ENCODE measurements at places on chromosomes 11 and 22.
A peak's percentile ranks its signal among the peaks of the same experiment; 100 is the strongest.

GRCh38 chr11:105907319-105907718 lies 114.7 kb downstream of the MSANTD4 start:
- no peak for DNase-seq

GRCh38 chr11:45852712-45853101 lies 5.4 kb downstream of the CRY2 start:
- no peak for DNase-seq

- DNase-seq, result no peak
These were observed 4.5 kb downstream of the P2RX3 start for GRCh38 chr11:57342702-57343101.

DNA sequence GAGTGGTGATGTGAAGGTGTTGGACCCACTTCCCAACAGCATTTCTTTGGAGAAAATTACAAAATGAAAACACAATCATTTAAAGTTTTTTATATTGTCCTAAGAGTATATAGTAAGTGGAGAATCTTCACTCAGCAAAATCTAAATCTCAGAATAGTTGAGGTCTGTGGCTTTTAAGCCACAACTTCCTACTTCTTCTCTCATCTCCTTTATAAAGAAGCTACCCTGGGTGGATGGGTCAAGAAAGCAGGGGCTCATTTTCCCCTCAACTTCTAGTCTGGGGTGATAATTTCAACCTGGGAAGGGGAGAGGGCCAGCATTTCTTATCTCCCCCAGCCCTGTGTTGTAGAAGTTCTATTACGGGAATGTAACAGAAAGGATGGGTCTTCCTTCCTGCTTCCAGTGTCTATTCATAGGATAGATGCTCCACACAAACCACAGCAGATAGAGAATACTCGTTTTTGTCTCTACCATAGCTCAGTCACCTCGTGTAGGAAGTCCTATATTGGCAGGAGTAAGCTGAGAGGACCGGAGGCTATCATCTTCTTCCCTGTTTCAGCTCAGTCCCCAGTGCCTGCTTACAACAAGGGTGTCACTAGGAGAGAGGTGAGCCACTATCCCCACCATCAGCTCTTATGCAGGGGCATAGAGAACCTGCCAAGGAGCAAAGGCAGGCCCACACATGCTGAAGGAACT lies 341.5 kb downstream of the CASP12 start:
- DNase-seq, result no peak

DNA sequence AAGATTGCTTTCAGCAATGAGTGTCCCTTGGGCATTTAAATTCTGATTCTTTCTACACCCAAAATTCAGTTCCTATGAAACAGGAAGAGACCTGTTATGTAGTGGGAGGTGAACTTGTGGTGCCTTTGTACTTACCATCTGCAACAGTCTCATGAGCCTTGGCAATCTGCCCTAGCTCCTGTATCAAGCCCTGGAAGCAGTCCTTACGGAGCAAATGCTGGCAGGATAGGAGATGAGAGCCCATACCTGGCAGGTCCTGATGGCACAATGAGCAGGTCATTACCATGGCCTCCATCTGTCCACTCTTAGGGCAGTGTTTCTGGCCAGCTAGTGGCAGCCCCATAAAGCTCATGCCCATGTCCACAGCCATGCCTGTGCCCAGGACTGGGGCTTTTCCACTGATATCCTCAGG lies 10.8 kb downstream of the TRIM66 start:
- DNase-seq, result peak; percentile 89

- no peak for DNase-seq
These were observed 105.3 kb upstream of the KIRREL3 start for GRCh38 chr11:127105593-127106541.

- no peak for DNase-seq
These were observed 164.5 kb upstream of the PLET1 start for GRCh38 chr11:112425121-112425520.

- no peak for DNase-seq
These were observed 64.6 kb downstream of the PPFIBP2 start for GRCh38 chr11:7578276-7578955.

DNA sequence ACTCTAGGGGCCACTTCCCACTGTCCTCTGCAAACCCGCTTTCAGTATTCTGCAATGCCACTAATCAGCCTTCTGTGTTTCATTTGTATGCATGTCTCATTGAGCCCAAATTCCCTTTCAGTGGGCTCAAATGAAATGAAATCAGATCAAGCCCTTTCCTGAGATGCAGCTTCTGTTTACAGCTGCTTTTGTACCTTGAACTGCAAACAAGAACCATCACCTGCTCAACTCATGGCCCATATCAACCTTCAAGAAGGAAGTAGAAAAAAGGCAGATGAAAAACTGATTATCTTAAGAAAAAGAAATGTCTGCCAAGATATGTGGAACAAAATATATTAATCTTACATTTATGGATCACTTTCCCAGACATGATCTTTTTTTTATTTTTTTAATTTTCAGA lies 141.1 kb upstream of the ARHGAP42 start:
- no peak for DNase-seq

GRCh38 chr11:41245184-41245583 lies 214.3 kb downstream of the LRRC4C start:
- DNase-seq, result peak; percentile 3

DNA sequence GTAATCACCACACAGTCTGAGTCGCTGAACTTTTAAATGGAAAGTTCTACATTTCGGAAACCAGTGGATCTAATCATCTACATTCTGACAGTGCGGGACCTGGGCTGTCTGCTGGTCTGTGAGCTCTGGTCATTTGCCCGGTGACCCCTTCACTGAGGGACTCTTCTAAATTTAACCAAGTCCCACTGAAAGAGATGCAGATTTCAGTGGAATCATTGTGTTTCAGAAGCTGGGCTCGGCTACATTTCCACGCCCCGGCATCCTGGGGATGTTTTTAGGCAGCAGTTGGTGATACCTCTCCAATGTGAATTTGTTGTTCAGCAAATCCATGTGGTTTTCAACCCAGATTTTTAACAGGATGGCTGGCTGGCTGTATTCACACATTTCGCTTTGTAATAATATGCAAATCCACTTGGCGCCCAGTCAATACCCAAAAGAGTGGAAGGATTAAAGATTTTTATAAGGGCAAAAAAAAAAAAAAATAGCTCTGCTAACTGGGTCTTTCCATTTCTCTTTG lies 145.5 kb upstream of the RASSF10 start:
- no peak for DNase-seq

DNA sequence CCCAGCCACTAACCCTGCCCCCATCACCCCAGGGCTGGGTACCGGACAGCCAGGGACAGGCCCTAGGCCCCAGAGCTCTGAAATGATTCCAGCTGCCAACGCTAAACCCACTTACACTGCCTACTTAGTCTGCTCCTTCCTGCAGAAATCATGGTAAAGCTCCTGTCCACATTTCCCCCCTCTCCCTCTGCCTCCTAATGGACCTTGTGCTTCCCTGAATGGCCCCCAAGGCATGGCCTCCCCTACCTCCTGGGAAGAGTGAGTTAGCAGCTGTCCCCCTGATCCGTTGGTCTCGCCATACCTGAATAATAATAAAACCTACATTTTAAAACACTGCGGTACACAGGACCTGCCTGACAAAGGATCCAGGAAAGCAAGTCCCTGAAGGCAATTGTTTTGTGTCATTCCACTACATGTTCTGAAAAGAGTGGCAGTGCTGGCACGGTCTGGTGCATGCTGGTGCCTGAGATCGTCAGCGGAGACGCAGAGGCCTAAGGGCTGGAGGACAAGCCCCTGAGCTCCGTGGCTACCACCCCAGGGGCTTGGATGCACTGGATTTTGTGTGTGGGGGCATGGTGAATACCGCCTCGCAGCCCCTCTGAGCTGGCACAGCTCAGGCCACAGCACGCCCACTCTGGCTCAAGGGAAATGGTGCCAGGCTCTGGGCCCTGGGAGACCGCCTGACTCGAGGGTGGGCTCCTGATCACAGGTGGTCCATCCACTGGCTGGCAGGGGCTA lies 186.3 kb downstream of the CTTN start:
- DNase-seq, result no peak

GRCh38 chr22:50035976-50036724 lies 21.9 kb downstream of the TTLL8 start:
- no peak for DNase-seq

- DNase-seq, result peak; percentile 73
These were observed 28.4 kb upstream of the RAPSN start for GRCh38 chr11:47477323-47477722.

DNA sequence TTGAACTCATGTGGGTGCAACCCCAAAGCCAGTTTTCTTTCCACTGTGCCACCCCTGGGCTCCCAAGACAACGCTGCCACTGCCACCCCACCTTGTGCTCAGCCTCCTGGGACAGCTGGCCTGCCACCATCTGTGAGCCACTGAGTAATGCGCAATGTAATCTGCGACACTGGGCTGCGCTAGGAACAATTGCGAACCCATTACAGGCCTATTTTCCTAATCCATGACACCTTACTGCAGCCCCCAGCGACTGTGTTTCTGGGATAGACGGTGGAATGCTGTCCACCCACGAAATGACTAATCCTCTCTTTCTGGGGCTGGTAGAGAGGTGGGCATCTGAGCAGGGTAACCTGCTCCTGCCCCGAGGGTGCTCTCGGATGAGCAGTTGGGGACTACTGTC lies 22.2 kb downstream of the FLRT1 start:
- DNase-seq, result no peak

- peak; percentile 57 for DNase-seq
These were observed 10.5 kb upstream of the MUC2 start for GRCh38 chr11:1064167-1064566.

DNA sequence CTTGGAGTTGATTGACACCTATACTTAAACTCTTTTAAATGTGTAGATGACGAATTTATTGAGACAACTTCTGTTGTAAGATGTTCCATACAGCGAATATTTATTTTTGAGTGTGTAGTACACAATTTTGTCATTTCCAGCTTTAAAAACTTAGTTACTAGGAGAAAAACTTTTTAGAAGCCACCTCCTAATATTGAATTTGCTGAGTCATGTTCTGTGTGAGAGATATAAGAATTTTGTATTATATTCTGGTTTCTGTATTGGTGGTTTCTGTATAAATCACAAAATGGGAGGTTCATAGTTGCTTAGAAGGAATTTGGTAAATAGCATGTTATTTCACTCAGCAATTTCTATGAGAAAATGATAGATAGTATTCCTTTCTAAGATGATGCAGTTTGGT lies 171.3 kb downstream of the WNT11 start:
- peak; percentile 6 for DNase-seq

- peak; percentile 33 for DNase-seq
These were observed 72.4 kb downstream of the ZNRF3 start for GRCh38 chr22:28955817-28956216.

GRCh38 chr11:69010964-69011623 lies 2.0 kb downstream of the MRGPRF start:
- DNase-seq, result peak; percentile 85

GRCh38 chr11:122069707-122070360 lies 46.2 kb downstream of the BLID start:
- DNase-seq, result peak; percentile 92

GRCh38 chr11:64095273-64095817 lies 59.6 kb downstream of the FLRT1 start:
- peak; percentile 11 for DNase-seq

DNA sequence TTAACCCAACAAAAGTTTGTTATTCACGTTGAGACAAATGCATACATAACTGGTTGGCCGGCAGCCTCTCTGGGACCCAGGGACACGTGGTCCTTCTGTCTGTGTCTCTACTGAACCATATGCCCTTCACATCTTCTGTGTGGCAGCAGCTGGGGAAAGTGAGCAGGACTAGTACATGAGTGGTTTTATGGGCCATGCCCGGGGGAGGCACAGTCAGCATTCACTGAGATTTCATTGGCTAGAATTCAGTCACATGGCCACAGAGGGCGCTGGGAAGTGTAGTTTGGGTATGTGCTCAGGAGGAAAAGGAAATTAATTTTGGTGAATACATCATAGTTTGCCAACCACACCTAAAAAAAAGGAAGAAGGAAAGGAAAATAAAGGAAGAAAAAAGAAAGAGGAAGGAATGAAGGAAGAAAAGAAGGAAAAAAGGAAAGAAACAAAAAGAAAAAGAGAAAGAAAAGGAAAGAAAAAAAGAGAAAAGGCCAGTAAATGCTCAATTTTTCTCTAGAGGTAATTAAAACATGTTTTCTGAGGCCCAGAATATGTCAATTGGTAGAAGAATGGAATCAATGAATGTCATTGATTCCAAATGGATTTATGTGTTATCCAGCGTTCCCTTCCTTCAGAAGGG lies 55.9 kb upstream of the KIRREL3 start:
- no peak for DNase-seq

- DNase-seq, result no peak
These were observed 170.2 kb downstream of the BUD13 start for GRCh38 chr11:116602637-116602942.

DNA sequence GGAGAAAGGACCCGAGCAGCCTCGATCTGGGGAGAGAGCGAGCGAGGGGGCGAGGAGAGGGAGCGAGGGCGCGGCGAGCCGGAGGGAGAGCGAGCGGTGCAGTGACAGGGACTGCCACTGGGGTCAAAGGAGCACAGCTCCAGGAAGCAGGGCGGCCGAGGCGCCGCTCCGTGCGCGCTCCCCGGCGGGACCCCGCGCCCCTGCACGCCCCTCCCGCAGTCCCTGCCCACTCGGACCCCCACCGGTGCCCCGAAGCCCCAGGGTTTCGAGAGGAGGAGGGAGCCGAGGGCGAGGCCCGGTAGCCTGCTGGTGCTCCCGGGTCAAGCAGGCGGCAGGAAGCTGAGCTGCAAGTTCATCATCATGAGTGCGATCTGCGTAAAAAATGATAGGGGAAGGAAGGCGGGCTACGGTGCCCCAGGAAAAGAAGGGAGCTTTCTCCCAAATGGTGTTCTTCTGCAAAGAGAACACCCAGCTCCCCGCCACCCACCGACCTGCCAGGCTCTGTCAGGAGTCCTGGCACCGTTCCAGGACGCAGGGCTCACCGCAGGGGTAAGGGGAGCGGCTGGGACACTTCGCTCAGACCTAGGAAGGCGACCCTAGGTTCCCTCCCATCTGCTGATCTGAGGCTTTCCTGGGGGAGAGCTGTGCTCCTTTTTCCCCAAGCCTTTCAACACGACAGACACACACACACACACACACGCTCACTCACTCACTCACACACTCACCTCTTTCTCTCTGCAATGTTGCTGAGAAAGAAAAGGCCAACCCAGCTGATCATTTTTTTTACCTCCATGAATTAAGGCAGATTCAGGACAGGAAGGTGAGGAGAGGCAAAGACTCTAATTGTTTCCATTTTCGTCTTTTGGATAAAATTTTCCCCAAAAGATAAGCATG lies at the start of gene MPPED2:
TSS of gene MPPED2 (minus strand) at position 103 of the 894 bp plus-strand sequence. CDS start 5,980 bp downstream, outside the sequence.
- no peak for DNase-seq

GRCh38 chr22:17960011-17960410 lies 64.3 kb downstream of the MICAL3 start:
- no peak for DNase-seq

DNA sequence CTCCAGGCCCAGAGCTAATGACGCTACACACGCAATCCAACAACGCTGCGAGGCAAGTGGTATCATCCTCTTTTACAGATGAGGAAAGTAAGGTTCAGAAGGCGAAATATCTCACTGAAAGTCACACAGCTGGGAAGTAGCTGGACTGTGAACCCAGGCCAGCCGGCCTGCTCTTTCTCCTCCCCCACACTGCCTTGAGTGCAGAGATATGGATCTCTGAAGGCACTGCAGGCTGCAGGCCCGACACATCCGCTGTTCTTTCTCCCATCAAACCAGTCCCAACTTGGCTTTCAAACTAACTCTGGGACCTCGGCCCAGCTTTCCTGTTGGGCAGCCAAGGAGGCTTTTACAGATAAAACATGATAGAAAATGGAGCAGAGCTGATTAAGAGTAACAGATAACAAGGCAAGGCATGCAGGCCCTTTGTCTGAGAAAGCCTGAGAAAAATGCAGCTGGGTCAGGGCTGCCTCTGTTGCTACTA lies 64.0 kb upstream of the PTPRJ start:
- no peak for DNase-seq

Measured in fibroblast of lung (primary cell).